Fibroblast of lung (primary cell): ENCODE measurements at places on chromosomes 2 and 18. TPM values are rescaled to one million over a fixed set of nuclear protein-coding genes. Genes with fewer than 3 reads are reported as not detected.

RAB17 gene
- polyA plus RNA-seq = 0.09 and 0.22 TPM in 2 replicates

ZSWIM2 gene
- polyA plus RNA-seq = 0.08 and 0.15 TPM in 2 replicates

CD302 gene
- polyA plus RNA-seq = 13.7 and 19.1 TPM in 2 replicates

CGREF1 gene
- polyA plus RNA-seq = 1.5 and 1.9 TPM in 2 replicates

CFAP210 gene
- polyA plus RNA-seq = not detected in 2 replicates

MC2R gene
- not detected in 2 replicates for polyA plus RNA-seq

TUBA3E gene
- polyA plus RNA-seq = not detected in 2 replicates

- no peak for DNase-seq
These were observed 23.6 kb downstream of the QPCT start for GRCh38 chr2:37367984-37368383.

DNA sequence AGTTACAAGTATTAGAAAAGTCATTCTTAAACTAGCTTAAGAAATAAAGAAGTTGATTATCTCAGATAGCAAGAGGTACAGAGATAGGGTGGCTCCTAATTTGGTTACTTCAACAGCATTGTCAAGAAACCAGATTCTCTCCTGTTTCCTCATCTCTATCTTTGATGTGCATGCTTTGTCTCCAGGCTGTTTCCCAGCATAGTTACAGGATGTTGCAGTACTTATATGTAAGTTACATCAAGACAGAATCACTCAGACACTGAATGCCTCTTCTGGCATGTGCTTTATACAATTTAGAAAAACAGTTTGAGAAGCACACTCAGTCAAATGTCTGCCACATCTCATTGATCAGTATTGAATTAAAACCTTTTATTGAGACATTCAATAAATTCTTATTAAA is 189.5 kb upstream of the UBE2E3 start:
- peak; percentile 79 for DNase-seq

- DNase-seq = peak; percentile 62
These were observed 41.6 kb downstream of the ANKRD44 start for GRCh38 chr2:197268786-197269584.

GRCh38 chr2:121052023-121052422 is 233.0 kb downstream of the TFCP2L1 start:
- no peak for DNase-seq

DNA sequence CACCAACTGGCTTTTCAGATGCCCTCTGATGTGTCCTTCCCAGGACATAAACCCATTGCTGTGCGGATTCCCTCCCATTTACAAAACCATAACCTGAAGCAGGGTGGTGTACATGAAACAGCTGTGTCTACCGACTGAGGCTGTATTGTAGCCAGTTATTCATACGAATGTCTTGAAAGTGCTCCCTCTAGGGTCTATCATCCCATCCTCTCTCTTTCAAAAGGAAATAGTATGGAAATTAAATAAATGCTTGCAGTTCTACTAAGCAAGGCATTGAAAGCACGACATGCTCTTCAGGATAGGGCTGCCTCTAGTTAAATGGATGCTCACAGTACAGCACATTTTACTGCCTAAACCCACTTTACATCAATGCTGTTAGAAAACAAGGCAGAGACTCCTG is 112.2 kb upstream of the PXDN start:
- DNase-seq = no peak

DNA sequence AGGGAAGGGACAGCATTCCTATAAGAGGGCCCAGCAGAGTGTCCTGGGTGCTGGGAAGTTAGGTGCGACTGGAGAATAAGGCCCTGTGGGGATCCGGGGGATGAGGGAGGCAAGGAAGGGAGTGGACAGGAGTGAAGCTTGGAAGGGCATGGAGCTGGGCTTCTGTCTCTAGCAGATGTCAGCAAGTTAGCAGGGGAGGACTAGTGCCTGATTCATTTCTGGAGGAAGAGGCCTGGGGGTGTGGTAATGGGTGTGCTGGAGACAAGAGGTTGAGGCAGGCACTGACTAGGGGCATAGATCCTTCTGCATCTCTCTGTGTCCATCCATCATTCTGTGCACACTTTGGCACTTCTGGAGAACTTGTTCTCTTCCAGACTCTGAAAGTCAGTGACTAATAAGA is 134.7 kb downstream of the ACOXL start:
- no peak for DNase-seq

DNA sequence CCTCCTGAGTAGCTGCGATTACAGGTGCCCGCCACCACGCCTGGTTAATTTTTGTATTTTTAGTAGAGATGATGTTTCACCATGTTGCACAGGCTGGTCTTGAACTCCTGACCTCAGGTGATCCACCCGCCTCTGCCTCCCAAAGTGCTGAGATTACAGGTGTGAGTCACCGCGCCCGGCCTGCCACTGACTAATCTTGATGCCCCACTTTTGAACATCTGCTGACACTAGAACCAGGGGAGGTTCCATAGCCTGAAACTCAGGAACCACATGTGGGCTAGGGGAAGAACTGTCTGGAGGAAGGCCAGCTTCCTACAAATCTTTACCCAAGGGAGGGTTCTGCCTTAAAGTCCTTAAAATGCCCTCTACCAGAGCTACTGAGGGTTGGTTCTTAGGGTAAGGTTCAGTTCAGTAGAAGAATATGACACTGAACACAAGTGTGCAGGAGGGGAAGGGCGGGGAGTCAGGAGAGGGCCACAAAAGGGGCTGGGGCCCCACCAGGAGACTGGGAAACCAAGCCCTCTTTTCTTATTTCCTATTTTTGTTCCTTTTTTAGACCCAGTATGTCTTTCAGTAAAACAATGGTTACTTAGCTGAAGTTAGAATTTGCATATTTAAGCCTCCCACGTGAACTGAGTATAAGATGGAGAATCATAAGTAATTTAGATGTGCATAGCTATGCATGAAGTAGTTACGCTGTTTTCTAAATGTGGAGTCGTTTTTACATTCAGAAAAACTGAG is 6.3 kb upstream of the RAB31 start:
- DNase-seq = no peak

GRCh38 chr2:9249020-9249800 is 42.6 kb downstream of the ASAP2 start:
- DNase-seq = peak; percentile 70

- DNase-seq = no peak
These were observed 625.2 kb downstream of the CPS1 start for GRCh38 chr2:211181626-211182025.

DNA sequence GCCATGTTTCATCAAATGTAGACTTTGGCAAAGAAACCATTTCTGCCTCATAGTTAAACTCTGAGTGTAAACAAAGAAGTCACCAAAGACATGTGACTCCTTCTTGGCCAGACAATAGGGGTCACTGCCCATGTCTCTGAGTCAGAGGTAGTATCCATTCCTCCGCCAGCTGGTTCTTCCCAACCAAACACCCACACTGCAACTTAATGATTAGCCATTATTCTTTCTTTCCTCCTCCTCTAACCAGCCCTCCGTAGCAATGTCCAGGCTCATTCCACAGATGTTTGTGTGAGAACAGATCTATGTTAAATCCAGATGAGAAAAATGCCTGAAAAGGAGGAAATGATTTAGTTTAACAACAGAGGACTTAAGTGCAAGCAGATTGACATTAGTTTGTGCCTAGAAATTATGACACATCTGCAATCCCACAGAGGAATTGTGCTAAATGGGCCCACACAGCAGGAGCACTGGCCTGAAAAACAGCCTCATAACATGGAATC is 127.9 kb upstream of the SH3BP4 start:
- DNase-seq = peak; percentile 99
